Astrocyte of the spinal cord (primary cell): ENCODE measurements at places on chromosomes 4 and X.

- peak; percentile 40 for DNase-seq
Observed at GRCh38 chr4:78659264-78659663, 107.7 kb downstream of the ANXA3 start.

- peak; percentile 47 for DNase-seq
Observed at GRCh38 chr4:74092957-74093356, 6.0 kb downstream of the CXCL2 start.

- DNase-seq: no peak
Observed at GRCh38 chr4:14952352-14952751, 49.9 kb upstream of the CPEB2 start.

- DNase-seq: no peak
Observed at GRCh38 chr4:6639137-6639680, 1.3 kb upstream of the MRFAP1 start.

DNA sequence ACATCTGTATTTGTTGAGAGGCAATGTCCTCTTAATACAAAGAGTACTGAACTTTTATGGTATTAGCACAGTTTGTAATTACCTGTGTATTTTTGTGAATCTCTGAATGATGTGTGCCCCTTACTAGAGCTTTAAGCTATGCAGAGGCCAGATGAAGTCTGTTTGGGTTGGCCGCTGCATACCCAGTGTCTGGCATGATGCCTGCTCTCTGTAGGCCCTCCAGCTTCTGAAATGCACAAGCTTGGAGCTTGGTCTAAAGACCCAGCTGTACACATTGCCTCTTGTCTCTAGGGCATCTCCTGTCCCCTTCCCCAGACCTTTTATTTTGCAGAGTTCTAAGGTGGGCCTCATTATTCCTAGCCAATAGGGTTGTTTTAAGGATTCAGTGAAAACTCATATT, 68.6 kb downstream of the CDS1 start:
- peak; percentile 36 for DNase-seq

DNA sequence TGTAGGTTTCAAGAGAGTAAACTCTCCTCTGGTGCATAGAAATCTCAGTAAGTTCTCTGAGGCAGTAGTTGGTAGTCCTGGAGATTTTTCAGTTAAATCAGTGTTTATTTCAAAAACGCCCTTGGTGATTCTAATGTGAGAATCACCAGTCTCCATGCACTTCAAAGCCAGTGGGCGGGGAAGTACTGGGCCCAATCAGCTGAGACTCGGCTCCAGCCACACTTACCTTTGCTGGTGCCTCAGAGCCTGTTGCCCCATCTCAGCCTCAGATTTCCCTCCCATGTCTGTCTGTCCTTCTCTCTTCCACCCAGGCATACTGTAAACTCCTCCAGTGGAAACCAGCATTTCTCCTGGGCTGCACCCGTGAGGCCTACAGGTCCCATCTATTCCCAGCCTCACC, 7.4 kb upstream of the MGST2 start:
- DNase-seq: no peak

DNA sequence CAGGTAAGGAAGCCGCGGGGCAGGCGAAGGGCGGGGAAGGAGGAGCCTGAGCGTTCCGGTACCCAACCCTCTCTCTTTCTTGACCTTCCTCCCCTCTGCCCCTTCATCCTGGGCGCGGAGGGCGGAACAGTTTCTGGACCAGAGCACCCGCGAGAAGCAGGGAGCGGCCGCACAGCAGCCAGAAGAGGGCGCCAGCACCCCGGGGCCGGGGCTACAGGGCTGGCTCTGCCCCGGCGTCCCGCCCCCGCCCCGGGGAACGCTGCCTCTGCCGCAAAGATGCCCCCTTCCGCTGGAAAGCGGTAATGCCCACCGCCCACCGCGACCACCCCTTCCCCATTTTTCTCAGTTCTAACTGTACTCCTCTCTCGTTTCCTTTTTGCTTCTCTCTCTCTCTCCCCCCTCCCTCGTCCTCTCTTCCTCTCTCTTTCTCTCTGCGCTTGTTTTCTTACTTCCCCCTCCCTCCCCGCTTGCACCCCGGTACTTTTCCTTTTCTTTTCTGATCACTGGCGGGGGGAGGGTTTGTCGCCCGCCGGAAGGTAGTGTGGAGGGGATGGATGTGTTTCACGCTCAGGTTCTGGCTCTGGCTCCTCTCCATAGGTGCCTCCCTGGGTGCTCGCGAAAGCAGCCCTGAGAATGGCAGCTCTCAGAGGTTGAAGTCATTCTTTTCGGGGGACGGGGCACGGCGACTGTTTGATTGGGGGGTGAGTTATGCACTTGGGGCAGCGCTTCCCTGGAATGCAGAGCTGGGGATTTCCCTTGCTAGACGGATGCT, 13.1 kb upstream of the PRDM8 start:
- DNase-seq: peak; percentile 86

DNA sequence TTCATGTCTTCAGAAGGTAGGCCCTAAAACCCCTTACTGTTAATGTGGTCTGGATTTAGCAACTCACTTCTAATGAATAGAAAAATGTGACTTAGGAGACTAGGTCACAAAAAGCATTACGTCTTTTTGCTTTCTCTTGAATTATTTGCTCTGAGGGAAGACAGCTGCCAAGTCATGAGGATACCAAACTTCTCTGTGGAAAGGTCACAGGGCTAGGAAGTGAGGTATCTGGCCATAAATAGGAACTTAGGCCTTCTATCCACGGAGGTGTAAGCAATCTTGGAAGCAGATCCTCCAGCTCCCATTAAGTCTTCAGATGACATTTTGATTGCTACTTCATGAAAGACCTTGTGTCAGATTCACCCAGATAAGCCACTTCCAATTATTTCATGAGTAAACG, 120.6 kb downstream of the JADE1 start:
- DNase-seq: no peak

GRCh38 chr4:104896660-104897645, 249.7 kb upstream of the TET2 start:
- DNase-seq: peak; percentile 82

GRCh38 chrX:72271091-72271788, 5.8 kb downstream of the RPS4X start:
- DNase-seq: no peak

DNA sequence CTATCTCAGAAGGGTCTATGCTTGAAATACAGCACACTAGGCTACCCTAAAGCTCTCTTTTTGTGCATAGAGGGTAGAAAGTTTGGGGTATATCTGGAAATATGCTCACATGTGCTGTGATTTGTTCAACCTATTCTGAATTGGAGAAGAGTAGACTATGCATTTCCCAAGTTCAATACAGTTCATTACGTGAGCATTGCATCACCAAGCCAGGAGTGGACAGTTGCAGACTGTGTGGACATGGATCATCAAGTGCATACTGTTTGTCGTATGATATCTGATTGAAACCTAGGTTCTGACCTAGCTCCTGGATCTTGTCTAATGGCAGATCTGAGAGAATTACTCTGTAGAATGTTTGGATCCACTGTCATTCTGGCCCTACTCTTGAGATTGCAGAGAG, 161.1 kb downstream of the FRAS1 start:
- DNase-seq: no peak

DNA sequence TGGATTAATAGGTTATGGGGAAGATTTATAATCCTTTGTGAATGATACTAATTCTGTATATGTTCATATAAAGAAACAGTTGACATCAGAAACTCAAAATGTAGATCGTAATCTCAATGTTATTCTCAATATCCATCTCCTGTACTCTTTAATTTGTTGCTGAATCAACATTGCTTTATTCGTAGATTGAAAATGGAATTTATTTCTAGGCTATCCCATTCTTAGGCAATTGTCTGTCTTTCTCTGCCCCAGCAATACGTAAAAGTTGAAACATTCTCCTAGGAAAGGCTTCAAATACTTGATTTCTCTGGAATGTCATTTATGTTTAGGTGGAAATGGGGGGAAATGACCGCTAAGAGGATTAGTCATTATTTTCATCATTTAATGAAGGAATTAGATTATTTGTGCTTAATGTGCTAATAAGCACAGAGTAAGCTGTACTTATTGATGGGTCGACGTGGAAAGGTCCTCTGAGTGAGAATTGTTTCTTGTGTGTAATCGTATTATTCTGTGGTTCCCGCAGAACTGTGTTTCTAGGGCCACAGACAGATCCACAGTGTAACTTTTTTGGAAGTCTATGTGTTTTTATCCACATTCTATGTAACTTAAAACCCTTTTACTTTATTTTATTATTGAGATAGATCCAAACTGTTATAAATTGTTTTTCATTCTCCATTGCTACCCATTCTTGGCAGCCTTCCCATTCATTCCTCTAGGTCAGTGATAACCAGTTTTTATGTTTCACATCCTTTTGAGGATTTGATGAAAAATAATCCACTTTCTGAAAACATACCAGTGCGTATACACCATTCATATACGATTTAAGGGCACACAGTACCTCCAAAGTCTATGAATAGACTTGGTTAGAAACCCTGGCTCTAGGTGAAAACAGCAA, 262.9 kb downstream of the ARHGAP10 start:
- DNase-seq: no peak

GRCh38 chr4:119209077-119209476, 3.4 kb upstream of the USP53 start:
- DNase-seq: peak; percentile 94

- no peak for DNase-seq
Observed at GRCh38 chr4:117474987-117475386, 389.6 kb upstream of the TRAM1L1 start.

GRCh38 chr4:159216834-159217233, 114.0 kb downstream of the RAPGEF2 start:
- no peak for DNase-seq

DNA sequence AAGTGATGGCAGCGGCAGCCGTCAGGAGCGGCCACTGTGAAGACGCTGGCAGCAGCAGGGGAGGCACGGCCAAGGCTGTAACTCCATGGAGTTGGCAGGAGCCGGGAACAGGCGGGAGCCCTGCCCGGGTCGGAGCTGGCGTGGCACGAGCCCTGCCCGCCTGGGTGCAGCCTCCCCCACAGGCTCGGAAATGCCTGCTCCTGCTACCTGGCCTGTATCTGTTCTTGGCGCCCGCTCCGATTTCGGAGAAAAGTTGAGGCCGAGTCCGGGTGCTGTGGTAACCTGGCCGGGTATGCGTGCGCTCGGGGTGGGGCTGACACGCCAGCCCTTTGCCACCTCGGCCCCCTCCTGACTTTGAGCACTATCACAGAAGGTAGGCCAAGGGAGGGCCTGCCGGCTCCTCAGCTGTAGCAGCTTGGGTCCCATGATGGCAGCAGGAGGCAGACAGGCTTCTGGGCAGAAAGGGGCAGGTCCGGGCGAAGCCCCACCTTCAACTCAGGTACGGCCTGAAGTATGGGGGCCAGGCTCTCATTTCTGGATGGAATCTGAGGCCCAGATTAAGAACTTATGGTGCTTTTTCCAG, 51.2 kb upstream of the SHISA3 start:
- DNase-seq: no peak

- no peak for DNase-seq
Observed at GRCh38 chrX:102892103-102892502, 45.0 kb upstream of the RAB40AL start.

- DNase-seq: no peak
Observed at GRCh38 chr4:25563071-25563564, 92.5 kb upstream of the SLC34A2 start.

GRCh38 chr4:15805583-15806517, 27.7 kb downstream of the CD38 start:
- peak; percentile 64 for DNase-seq

DNA sequence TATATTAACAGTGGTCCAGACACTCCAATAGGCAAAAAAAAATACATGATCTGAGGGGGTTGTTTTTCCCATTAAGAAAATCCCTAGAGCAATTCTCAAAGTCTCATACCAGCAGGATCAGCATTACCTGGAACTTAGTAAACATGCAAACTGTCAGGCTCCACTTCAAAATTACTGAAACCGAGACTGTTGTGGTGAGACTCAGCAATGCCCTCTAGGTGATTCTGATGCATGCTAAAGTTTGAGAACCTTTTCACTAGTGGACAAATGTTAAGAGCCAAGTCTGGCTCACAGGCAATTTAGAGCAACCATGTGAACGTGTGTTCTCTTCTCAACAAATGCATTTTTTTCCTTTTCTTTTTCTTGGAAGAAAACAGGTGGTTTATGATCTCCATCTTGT, 30.2 kb downstream of the NEK1 start:
- DNase-seq: no peak

- peak; percentile 69 for DNase-seq
Observed at GRCh38 chr4:141155586-141155985, 22.3 kb upstream of the RNF150 start.

- no peak for DNase-seq
Observed at GRCh38 chr4:118741301-118741855, 56.2 kb downstream of the METTL14 start.

DNA sequence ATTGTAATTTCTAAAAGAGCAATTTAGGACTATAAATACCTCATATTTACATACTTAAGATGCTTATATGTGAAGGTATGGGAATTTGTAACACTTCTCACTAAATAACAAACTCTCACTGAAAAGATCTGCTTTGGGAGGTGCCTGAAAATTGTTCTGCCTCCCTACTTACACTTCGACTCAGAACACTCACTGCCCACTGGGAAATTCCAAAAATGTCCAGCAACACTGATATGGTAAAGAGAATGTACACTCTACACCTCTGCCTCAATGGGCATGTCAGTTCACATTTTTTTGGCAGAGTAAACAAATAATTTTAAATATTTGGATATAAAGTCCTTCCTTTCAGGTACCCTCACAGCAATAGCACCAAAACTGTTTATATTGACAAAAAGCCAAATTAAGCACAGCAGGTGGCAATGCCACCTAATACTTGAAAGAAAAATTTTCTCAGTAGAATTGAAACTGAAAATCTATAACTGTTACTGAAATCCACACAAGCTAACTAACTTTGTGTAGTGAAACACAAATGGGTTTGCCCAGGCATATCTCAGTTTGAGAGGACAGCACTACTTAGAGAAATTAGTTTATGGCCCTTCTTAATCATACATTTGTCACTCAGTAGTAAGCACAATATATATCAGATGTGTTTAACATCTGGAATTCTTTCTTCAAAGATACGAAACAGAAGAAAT, 67.1 kb downstream of the PRDM5 start:
- no peak for DNase-seq
